Foreskin keratinocyte (primary cell): ENCODE measurements at places on chromosomes 5 and 9. TPM values are rescaled to one million over a fixed set of nuclear protein-coding genes. Genes with fewer than 3 reads are reported as not detected.

GRCh38 chr5:132103969-132104391 is 30.4 kb downstream of the CSF2 start:
- no peak for DNase-seq

DNA sequence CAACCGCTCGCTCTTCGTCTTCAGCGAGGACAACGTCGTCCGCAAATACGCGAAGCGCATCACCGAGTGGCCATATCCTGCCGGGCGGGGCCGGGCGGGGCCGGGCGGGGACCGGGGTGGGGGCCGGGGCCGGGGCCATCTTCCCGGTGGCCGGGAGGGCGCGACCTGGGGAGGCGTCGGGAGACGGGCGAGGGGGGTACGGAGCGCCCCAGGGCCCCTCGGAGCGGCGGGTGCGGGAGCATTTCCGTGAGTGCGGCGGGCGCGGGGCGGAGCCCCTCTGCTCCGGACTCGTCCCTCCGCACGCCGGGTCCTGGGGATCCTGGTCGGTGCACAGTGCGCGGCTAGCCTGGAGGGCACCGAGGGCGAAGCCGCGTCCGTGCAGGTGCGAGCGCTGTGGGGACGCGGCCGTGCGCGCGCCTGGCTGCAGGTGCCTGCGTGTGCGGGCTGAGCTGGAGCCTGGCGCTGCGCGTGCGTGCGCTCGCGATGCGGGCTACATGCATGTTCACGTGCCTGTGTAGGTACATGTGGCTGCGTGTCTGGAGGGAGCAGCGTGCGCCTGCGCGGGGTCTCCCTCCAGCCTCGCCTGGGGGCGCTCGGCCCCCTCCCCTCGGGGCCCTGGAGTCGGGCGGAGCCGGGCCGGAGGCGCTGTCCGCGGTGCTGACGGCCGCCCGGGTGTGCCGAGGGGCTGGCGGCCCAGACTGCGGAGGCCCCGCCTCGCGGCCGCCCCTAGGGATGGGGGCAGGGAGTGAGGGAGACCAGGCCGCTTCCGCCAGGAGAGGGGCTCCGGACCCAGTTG is 762 bp downstream of the CACNA1B start:
- no peak for DNase-seq

- no peak for DNase-seq
Measured at GRCh38 chr5:173354645-173355044, 26.4 kb upstream of the STC2 start.

DNA sequence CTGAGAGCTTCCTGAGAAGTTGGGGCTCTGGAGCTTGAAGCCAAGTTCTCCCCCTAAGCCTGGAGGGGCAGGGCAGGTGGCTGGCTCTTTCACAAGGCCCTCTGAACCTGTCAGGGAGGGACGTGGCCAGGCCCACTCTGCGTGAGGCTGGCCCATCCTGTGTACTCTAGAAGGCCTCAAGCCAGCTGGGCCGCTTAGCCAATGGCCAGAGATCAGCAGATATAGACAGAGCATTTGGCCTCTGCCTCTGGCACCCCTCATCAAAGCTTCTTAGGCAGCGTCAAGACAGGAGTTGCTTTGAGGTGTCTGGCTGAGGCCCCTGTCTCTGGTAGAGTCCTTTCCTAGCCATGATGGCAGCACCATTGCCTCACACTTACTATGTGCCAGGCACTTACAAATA is 105.6 kb downstream of the FGF18 start:
- DNase-seq: no peak

Gene BRD3
- total RNA-seq: 8.4 and 10.7 TPM in 2 replicates

Gene NIPAL4
- total RNA-seq: 5.6 and 13.0 TPM in 2 replicates

DNA sequence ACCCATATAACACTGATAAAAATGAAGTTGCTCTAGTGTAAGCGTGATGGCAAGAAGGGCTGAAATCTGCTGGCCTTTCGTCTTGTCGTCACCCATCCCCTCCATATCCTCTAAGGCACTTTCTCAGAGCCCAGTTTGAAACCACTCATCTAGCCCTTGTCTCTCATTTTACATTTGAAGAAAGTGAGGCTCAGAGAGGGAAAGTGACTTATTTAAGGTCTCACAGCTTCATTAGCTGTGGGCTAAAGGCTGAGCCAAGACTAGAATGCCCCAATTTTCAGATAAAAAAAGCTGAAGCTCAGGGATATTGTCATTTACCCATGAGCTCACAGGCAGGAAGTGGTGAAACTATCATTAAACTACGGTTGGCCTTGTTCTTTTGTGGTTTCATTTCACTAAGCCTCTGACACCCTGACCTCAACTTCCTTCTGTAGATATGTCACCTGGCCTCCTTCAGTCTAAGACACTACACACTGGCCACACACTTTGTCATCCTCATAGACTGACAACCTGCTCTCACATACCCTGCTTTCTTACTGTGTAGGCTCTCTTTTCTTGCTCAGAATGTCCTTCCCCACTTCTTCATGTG is 176.7 kb upstream of the DMAC1 start:
- DNase-seq: no peak

DNA sequence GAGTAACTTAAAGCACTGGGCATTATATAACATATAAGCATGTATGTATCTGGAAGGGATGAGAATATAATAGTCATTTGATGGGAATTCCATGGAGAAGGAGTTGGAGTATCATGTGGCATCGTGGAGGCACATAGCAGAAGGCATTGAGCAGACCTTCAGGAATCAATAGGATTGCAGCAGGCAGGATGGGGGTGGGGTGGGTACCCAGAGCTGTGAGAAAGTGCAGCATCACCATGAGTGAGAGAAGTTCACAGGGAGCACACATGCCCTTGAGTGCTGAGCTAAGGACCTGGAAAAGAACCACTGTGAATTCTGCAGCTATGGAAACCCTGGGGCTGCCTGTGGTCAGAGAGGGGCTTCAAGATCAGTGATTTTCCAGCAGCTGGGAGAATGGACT is 57.3 kb downstream of the MED10 start:
- DNase-seq: no peak

DNA sequence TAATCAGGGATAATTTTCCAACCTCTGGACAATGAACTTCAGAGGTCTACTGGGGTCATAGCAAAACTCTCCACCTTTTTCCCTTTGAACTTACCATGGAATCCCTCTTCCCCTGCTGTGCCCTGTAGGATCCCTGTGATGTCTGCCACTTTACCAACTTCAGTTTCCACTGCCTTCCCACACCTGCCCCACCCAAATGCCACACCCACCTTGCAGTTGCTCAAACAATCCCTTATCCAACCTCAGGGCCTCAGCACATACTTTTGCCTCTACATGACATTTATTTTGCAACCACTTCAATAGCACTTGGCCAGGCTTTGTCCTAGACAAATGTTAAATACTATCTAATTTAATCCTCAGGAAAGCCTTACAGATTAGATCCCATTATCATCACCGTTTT is 463.7 kb upstream of the WWC1 start:
- no peak for DNase-seq

GRCh38 chr9:75988663-75989062 is 98.2 kb downstream of the PCSK5 start:
- peak; percentile 61 for DNase-seq

Gene FOXD4L5
- total RNA-seq: 0.03 and 0.07 TPM in 2 replicates

Gene GALT
- total RNA-seq: 30.5 and 42.4 TPM in 2 replicates
